ENCODE measurements at places on chromosomes 5 and 9.

DNA sequence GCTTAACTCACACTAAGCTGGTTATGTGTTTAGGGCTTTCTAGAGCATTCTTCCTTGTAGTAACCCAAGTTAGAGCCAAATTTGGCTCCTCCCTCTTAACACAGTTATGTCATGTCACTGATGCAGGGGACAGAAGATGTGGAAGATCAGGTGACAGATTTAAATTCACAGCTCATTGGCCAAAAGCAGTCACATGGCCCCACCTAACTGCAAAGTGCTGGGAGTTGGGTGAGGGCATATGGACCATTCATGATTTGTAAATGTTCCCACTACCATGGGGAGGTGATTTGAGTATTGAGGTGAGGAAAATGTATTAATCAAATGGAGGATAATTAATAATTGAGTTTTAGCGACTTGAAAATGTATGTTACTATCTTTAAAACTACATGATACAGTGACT, 829.4 kb downstream of the CDH12 start:
- DNase-seq, result no peak

DNA sequence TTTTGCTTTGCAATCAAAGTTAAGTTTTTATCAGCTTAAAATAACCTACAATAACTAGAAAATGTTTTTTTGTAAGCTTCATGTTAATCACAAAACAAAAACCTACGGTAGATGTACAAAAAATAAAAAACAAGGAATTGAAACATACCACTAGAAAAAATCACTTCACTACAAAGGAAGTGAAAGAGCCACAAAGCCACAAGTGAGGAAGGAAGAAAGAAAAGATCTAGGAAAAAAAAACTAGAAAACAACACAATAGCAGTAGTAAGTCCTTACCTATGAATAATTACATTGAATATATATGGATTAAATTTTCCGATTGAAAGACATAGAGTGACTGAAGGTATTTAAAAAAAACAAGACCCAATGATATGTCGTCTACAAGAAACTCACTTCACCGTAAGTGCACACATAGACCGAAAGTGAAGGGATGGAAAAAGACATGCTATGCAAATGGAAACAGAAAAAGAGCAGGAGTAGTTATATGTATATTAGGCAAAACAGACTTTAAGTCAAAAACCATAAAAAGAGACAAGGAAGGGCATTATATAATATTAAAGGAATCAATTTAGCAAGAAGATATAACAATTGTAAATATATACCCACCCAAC, 13.4 kb upstream of the ZDHHC21 start:
- no peak for DNase-seq

DNA sequence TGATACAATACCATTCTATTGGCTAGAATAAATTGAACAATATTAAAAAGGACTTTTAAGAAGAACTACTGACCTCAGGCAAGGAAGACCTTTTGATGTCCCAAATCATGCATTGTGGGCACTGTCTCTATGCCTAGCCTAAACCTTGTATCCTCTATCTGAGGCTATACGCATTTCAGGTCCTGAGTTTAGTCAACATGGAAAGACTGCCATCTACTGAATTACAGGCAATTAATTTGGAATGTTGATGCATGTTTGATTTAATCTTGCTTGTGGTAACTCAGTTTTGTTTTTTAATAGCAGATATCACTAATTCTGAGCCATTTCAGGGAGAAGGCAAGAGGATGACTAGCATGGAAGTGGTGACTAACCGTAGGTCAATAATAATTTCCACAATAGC, 585.3 kb upstream of the CCNG1 start:
- no peak for DNase-seq

GRCh38 chr9:112127281-112127680, 47.8 kb downstream of the SUSD1 start:
- no peak for DNase-seq

GRCh38 chr9:36948051-36948450, 86.0 kb downstream of the PAX5 start:
- no peak for DNase-seq

DNA sequence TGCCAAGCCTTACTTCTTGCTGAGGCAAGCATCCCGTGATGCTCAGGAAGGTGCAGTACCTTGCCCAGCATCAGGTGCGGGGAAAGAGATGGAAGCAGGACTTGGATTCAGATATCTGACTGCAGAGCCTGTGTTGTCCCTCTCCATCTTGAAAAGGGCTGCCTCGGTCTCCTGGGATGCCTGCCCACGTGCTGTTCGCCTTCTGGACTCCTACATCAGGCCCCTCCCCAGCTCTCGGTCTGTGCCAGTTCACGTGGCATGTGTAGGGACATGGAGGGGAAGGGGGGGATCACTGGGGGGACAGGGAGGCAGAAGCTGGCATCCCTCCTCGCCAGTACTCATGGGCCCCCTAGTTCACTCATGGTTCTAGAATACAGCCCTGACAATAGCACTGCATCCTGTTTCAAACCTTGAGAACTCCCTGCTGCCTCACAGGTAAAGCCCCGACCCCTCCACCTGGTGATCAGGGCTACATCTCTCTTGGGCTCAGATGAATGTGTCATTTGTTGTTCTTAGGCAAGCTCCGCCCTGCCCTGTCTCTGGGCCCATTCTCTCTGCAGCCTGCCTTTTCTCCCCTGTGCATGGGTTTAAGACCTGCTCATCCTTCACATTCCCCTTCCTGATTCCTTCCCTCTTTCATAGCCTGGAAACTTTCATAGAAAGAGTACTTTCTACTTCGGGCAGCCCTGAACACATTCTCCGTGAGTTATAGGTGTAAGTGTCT, 38.9 kb upstream of the SLC25A51 start:
- DNase-seq, result no peak

- no peak for DNase-seq
These were observed 21.7 kb downstream of the RMI1 start for GRCh38 chr9:84002344-84002743.

DNA sequence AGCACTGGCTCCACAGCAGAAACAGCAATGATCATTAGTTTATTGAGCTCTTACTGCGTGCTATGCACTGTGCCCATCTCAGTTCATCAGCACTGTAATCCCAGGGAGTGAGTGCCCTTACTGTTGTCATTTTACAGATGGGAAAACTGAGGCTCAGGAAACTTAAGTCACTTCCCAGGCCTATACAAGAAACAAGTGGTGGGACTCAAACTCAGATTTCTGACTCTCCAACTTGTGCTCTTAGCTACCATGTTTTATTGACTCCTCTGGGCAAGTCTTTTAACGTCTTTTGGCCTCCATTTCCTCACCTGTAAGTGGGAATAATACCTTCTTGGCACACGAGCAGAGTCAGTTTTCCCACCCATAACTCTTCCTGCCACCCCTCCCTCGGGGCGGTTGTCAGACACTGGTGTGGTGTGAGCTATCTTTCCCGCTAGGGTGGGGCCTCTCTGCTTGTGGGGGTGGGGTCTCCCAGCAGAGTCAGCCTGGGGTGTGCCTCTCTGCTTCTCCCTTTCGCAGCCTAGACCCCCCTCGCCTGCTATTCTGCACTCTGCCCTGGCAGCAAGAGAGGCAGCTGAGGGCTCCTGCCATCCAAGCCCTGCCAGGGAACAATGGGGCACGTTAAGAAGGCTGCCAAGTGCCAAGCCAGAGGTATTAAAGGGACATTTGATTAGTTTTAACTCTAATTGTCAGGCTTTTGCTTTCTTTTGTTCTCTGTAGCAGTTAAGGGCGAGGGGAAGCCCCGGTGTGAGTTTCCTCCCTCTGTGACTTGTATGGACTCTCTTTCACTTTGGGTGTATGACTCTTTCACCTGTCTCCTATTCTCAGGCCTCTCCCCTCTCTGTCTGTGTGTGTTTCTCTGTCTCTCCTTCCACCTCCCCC, 12.1 kb downstream of the GALNT10 start:
- peak; percentile 24 for DNase-seq

GRCh38 chr9:73780916-73781315, 629.3 kb downstream of the ANXA1 start:
- no peak for DNase-seq

- DNase-seq, result no peak
These were observed 78.5 kb downstream of the SEC61B start for GRCh38 chr9:99300603-99301002.

- no peak for DNase-seq
These were observed 3.7 kb downstream of the NSMF start for GRCh38 chr9:137455359-137455991.

DNA sequence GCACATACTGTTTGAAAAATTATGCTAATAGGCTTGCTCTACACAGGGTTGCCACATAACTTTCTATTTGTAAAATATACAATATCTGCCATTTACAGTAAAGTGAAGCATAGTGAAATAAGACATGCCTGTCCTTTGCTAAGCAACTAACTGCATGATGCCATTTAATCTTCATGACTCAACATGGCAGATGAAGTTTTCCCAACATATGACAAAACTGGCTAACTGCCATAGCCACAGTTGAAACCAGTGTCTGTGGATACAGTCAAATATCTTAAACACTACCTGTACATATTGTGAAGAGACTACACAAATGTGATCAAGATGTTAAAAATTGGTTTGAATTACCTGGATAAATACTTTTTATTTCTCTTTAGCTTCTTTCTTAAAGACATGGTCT, 3.1 kb upstream of the DMAC1 start:
- no peak for DNase-seq

- no peak for DNase-seq
These were observed 115.6 kb downstream of the VCAN start for GRCh38 chr5:83586874-83587776.

DNA sequence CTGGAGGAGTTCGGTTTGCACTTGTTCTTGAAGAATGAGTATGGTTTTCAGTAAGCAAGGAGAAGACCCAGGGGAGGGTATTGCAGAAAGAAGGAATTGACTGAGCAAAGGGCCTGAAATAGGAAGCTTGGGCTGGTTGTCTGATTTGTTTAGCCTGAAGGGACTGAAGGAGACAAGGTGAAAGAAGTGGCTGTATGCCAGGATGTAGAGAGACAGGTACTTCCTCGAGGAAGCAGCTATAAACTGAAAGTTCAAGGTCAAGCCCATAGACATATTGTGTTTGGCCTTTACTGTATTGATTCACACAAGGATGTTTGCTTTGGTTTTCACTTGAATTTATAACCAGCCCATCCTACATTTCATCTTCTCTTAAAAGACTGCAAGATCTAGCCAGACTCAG, 183.1 kb downstream of the PALM2AKAP2 start:
- DNase-seq, result no peak

DNA sequence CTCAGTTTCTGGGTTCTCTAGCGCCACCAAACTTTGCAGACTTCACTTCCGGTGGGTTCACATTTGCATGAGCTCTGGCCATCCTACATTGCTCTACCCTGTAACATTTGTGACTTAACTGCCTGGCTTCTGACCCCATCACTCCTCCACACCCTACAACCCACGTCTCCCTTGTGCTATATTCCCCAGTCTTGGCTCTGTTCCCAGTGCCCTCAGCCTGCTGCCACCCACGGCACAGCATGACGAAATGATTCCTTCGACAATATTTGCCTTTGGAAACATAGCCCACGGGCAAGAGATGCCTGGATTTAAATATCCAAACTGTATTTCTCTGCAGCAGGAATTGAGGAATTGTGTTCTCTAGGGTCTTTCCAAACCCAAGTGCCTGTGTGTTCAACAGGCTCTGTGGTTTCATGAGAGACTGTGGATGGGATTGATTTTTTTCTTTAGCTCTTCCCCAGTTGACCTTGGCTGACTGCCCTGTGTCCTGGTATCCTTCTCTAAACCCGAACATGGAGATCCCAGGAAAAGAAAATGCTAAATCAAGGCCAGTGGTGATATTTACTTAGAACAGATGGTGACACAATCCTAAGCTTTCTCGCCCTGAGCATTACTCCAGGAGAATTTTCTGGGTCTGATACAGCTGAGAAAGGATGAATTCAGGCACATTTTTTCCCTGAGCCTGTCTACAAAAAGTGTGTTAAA, 44.4 kb upstream of the GRIA1 start:
- DNase-seq, result no peak

- no peak for DNase-seq
These were observed 106.5 kb upstream of the PRRC1 start for GRCh38 chr5:127410959-127411358.

DNA sequence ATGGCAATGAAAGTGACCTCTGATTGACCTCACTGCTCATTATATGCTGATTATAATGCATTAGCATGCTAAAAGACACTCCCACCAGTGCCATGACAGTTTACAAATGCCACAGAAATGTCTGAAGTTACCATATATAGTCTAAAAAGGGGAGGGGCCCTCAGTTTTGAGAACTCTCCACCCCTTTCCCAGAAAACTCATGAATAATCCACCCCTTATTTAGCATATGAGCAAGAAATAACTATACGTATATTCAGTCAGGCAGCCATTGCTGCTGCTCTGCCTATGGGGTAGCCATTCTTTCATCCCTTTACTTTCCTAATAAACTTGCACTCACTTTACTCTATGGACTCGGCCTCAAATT, 163.1 kb downstream of the ESM1 start:
- no peak for DNase-seq

GRCh38 chr9:135103931-135104639, 16.6 kb downstream of the OLFM1 start:
- no peak for DNase-seq

- DNase-seq, result no peak
These were observed 89.9 kb upstream of the HAPLN1 start for GRCh38 chr5:83810511-83810910.

GRCh38 chr5:72007336-72008111, 99.8 kb upstream of the MAP1B start:
- DNase-seq, result no peak

DNA sequence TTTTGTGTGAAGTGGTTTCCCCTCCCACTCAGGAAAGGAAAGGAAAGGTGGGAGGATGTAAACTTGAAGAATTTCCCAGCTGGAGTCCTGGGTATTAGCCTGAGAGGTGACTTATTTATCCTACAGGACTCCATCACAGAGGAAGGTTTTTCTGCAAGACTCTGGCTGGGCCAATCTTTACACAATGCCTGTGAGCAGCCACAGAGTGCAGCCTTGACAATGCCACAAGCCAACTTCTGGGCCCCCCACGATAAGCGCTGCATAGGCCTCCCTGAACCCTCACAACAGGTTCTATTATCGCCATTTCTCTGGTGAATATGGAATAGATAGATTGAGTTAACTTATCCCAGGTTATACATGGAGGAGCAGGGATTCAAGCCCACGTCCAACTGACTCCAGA, 12.4 kb downstream of the TTC39B start:
- DNase-seq, result no peak

GRCh38 chr9:70602321-70603019, 188.0 kb upstream of the KLF9 start:
- no peak for DNase-seq

GRCh38 chr5:180119031-180119902, 47.7 kb upstream of the RNF130 start:
- no peak for DNase-seq

DNA sequence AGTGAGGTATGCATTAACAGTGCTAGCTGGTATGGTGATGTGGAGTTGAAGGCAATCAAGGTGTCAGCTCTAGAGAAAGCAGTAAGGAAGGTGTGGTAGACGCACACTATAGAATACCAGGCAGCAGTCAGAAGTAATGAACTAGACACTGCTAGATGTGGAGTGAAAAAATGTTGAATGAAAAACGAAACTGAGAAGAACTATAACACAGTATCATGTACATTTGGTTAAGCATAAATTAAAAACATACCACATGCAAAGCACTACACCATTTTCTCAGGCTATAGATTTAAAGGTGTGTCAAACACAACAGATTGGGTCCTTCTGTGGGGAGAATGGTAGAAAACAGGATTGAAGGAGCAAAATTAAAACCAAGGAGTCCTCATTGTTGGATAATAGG, 15.4 kb downstream of the ZNF622 start:
- no peak for DNase-seq

- DNase-seq, result no peak
These were observed 59.4 kb upstream of the UBTD2 start for GRCh38 chr5:172342918-172343317.
